ENCODE measurements at places on chromosomes 13 and 19. TPM values are rescaled to one million over a fixed set of nuclear protein-coding genes. Genes with fewer than 3 reads are reported as not detected.
A peak's percentile ranks its signal among the peaks of the same experiment; 100 is the strongest.

DNA sequence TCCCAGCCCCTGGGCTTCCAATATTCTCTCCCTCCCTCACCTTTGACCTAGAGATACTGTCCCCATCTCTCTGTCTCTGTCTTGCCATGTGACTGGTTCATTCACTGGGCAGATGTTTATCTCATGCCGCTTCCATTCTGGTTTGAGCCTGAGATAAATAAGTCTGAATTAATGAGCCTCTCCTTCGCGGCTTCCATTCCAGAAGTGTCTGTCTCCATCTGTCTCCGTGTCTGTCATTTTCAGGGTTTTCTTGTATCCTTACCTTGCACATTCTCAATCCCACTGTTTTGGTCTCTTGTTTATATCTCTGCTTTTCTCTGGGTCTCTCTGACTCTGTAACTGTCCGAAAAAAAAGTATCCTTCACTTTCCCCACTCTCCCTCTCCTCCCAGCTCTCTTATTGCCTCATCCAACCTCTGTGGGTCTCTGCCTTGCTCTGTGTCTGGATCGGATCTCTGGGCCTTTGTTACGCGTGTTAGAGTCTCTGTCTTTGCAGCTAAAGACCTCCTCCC is 4.3 kb downstream of the SPHK2 start:
- H3K27me3 ChIP-seq, result no peaks in the 10 kb centered on the region
- H3K4me1 ChIP-seq, result peaks cover 40% of the 10 kb centered on the region
- peak overlapping the region; percentile 97 for H3K27ac ChIP-seq
- peak overlapping the region; percentile 89 for H3K4me3 ChIP-seq

DNA sequence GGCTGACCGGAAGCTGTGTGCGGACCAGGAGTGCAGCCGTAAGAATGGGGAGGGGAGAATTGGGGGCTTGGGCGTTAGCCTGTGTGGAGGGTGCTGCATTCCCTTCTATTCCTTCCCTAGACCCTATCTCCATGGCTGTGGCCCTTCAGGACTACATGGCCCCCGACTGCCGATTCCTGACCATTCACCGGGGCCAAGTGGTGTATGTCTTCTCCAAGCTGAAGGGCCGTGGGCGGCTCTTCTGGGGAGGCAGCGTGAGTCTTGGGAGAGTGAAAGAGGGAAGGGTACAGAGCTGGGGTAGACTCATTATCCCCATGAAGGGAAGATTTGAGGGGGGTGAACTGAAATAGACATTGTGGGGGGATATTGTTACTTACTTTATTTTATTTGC is 306 bp downstream of the MIA start:
- H3K4me3 ChIP-seq, result peak overlapping the region; percentile 28
- peaks cover 6% of the 10 kb centered on the region for H3K36me3 ChIP-seq
- DNase-seq, result no peak

DNA sequence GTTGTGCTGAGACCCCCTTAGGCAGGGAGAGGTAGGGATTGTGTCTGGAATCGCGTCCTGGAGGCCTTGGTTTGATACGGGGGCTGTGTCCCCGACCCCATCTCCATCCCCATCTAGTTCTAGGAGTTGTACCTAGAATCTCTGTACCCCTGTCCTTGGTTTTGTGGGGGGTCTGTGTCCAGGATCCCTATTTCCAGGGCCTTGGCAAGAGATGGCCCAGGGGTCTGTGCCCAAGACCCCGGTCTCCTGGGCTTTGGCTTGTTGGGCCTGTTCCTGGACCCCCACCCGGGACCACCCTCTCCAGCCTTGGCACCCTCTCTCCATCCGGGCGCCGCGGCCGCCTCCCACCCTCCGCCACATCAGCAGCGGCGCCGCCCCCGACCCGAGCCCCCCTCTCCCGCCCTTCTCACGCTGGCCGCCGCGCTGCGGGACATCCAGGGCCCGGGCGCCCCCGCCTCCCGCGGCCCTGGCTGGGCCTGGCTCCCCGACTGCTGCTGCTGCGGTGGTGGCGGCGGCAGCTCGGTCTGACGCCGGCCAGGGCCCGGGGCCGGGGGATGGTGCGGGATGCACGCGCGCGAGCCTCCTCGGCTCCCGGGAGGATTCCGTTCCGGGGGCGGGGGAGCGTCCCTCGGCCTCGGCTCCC is at the start of gene NUMBL:
NUMBL (minus strand) TSS at position 602 of the 643 bp plus-strand sequence; CDS start at position 434, 168 bp downstream.
- H3K4me1 ChIP-seq, result peaks cover 12% of the 10 kb centered on the region
- H3K4me3 ChIP-seq, result peak within 1 kb of the TSS; percentile 96
- peaks cover 12% of the 10 kb centered on the region for H3K36me3 ChIP-seq
- DNase-seq, result no peak
- peak within 1 kb of the TSS; percentile 81 for H3K27ac ChIP-seq
- H3K27me3 ChIP-seq, result no peaks in the 10 kb centered on the region

GRCh38 chr13:23701186-23701585 is 131.0 kb downstream of the TNFRSF19 start:
- H3K27ac ChIP-seq, result no peak overlapping the region
- no peaks in the 10 kb centered on the region for H3K36me3 ChIP-seq
- H3K4me1 ChIP-seq, result peaks cover 10% of the 10 kb centered on the region
- H3K27me3 ChIP-seq, result no peaks in the 10 kb centered on the region
- no peak overlapping the region for H3K4me3 ChIP-seq

GRCh38 chr19:28221736-28222135 is 991.2 kb downstream of the UQCRFS1 start:
- H3K27ac ChIP-seq, result no peak overlapping the region
- H3K4me3 ChIP-seq, result no peak overlapping the region
- H3K27me3 ChIP-seq, result peaks cover 21% of the 10 kb centered on the region
- no peak for DNase-seq
- H3K4me1 ChIP-seq, result no peaks in the 10 kb centered on the region

DNA sequence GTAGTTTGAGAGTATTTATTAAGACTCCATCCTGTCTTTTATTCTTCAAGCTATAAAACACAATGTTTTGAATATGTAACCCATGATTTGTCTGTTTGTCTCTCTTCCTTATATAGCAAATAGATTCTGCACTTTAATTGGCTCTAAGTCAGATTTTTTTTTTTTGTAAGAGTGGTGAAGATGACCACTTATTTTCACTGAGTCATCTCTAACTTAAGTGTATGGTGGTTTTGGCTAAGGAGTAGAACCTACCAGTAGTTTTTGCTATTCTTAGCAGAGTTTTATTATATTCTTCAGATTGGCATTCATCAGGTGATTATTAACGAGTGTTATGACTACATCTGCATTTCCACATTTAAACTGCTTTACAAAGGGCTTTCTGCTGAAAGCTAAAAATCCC is 194.7 kb downstream of the LMO7 start:
- no peaks in the 10 kb centered on the region for H3K27me3 ChIP-seq
- no peak overlapping the region for H3K4me3 ChIP-seq
- no peak for DNase-seq

GRCh38 chr13:43200736-43201135 is 177.3 kb downstream of the DNAJC15 start:
- no peaks in the 10 kb centered on the region for H3K36me3 ChIP-seq
- H3K27ac ChIP-seq, result no peak overlapping the region
- no peak for DNase-seq
- H3K27me3 ChIP-seq, result peaks cover 29% of the 10 kb centered on the region
- no peaks in the 10 kb centered on the region for H3K4me1 ChIP-seq

DNA sequence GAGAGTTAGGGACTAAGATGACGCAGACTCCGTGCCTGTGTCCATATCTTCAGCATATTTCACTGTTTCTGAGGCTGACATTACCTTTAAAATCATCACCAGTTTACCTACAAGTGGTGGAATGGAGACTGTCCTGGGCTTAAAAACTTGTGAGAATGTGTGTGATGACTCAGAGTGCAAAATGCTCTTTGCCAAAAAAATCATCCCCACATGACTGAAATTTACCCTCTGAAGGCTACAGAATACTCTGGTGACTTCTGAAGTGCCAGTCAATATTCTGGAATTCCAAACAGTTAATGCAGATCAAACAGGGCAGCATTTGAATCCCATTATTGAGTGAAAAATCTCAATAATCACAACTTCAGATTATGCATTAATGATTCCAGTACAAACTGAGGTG is 901.4 kb downstream of the EFNB2 start:
- no peaks in the 10 kb centered on the region for H3K27me3 ChIP-seq
- no peak overlapping the region for H3K27ac ChIP-seq
- no peaks in the 10 kb centered on the region for H3K36me3 ChIP-seq

- no peak for DNase-seq
- H3K4me3 ChIP-seq, result no peak overlapping the region
- H3K4me1 ChIP-seq, result no peaks in the 10 kb centered on the region
- H3K36me3 ChIP-seq, result no peaks in the 10 kb centered on the region
- H3K27me3 ChIP-seq, result no peaks in the 10 kb centered on the region
These were observed 22.1 kb upstream of the F7 start for GRCh38 chr13:113083402-113084061.

DNA sequence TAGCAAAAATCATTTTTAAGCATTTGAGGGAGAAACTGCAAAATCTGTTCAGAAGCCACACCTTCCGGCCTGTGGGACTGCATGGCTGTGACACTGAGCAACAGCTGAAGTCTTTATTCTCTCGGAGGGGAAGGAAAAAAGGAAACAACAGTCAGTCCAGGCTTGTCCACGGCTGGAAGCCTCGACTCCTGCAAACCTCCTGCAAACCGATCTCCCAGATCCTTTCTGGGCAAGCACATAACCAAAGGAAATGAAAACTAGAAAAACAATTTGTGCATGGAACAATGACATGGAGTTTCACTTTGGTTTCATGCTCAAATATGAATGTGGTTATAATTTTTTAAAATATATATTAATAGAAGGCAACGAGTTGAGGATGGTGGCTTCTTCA is 1.0 kb downstream of the COL4A1 start:
- H3K4me3 ChIP-seq, result no peak overlapping the region
- H3K27ac ChIP-seq, result no peak overlapping the region
- peaks cover 66% of the 10 kb centered on the region for H3K27me3 ChIP-seq
- H3K36me3 ChIP-seq, result no peaks in the 10 kb centered on the region
- no peak for DNase-seq

- peak overlapping the region; percentile 95 for H3K4me3 ChIP-seq
- peaks cover 35% of the 10 kb centered on the region for H3K4me1 ChIP-seq
- peak; percentile 84 for DNase-seq
- H3K36me3 ChIP-seq, result no peaks in the 10 kb centered on the region
- peak overlapping the region; percentile 87 for H3K27ac ChIP-seq
- H3K27me3 ChIP-seq, result peaks cover 5% of the 10 kb centered on the region
These were observed 594 bp downstream of the URI1 start for GRCh38 chr19:29942404-29943261.

- peak overlapping the region; percentile 80 for H3K27ac ChIP-seq
- H3K4me1 ChIP-seq, result peaks cover 4% of the 10 kb centered on the region
- H3K4me3 ChIP-seq, result peak overlapping the region; percentile 84
- DNase-seq, result peak; percentile 82
These were observed 3.2 kb downstream of the MIDN start for GRCh38 chr19:1251330-1252220.

GRCh38 chr13:87942205-87942604 is 271.0 kb downstream of the SLITRK5 start:
- no peak for DNase-seq
- H3K27me3 ChIP-seq, result peaks cover 2% of the 10 kb centered on the region
- H3K27ac ChIP-seq, result no peak overlapping the region
- no peaks in the 10 kb centered on the region for H3K36me3 ChIP-seq

ATG4D gene
- 67.4 TPM for total RNA-seq

SOX1 gene
- total RNA-seq, result not detected

AXL gene
- not detected for total RNA-seq
